ENCODE measurements at places on chromosomes 7 and 10.

GRCh38 chr10:11473128-11473760, 138.2 kb downstream of the USP6NL start:
- DNase-seq = no peak

DNA sequence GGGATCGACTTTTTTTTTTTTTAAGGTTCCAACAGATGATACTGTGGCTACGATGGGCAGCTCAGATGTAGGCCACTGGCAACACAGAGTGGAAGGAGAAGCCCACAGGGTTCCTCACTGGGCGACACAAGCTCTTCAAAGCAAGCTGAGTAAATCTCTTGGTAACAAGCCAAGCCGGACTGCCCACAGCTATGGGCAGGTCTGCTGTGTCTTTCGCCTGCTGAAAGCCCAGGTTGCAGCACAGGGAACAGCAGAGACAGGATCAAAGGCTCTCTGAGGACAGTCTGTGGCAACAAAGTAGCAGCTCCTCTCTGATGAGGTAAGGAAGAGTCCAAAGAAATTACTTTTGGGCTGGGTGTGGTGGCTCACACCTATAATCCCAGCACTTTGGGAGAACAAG, 83.6 kb downstream of the KCNMA1 start:
- DNase-seq = no peak

DNA sequence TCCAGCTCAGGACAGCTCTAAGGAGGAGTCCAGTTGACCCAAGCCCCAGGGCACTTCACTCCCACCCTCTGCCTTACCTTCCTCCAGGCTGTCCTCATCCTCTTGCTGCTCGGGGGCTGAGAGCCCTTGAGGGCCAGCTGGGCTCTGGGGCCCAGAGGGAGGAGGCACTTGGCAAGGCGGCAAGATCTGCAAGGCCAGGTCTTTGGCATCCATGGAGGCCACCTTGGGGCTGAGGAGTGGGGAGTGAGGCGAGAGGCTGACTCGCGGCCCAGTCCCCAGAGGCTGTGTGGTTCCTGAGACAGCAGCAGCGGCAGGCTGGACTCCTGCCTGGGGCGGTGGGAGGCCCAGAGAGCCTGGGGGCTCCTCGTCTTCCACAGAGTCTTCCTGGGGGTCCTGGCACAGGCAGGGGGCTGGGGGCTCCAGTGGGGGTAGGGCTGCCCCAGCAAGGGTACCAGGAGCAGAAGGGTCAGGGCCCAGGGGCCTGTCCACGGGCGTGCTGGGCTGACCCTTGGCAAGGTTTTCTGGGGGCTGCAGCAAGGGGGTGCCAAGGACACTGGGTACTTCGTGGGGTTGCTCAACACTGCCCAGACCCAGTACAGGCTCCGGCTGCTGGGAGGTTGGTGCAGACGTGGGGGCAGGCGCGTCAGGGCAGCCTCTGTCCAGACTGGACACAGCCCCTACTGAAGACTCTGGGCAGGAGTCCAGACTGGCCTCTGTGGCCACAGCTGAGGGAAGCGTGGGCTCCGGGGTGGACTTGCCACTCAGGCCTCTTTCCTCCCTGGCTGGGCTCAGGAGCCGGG, 6.5 kb downstream of the NACAD start:
- DNase-seq = no peak

- no peak for DNase-seq
Measured at GRCh38 chr7:158805414-158805813, 23.9 kb downstream of the ESYT2 start.

GRCh38 chr7:157893535-157894044, 556.8 kb downstream of the DNAJB6 start:
- DNase-seq = no peak

DNA sequence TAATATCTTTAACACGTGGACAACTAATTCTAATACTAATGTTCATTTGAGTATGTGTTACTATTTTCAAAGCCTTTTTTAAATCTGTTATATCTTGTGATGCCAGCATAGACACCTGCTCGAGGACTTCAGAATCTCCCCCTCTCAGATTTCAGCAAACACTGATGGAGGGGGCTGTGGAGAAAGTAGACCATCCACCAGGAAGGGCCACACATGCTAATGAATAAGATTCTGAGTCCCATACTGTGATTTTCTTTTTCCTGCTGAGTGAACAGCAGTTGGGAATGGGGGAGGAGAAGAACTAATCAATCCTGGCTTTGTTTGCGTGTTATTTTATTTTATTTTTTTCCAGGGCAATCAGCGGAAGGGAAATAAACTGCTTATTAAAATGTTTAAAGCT, 157.9 kb upstream of the CSTF2T start:
- DNase-seq = no peak

- DNase-seq = no peak
Measured at GRCh38 chr7:54888734-54889082, 129.7 kb upstream of the SEC61G start.

DNA sequence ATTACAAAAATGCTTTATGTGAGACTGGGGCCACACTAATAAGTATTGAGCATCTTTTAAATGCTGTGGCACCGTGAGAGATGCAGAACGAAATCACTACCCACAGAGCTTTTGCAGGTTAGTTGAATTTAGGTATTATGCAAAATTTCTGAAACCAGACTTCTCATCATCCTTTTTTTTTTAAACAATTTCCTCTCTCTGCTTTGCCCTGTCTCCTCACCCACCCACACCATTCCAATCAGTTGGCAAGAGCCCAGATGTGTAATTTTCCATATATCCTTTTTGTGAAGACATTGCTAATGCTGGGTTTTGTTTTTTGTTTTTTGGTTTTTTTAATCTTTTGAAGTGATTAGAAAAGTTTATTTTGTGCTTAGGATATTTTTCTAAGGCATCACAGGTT, 1.1 kb downstream of the YAE1 start:
- no peak for DNase-seq

DNA sequence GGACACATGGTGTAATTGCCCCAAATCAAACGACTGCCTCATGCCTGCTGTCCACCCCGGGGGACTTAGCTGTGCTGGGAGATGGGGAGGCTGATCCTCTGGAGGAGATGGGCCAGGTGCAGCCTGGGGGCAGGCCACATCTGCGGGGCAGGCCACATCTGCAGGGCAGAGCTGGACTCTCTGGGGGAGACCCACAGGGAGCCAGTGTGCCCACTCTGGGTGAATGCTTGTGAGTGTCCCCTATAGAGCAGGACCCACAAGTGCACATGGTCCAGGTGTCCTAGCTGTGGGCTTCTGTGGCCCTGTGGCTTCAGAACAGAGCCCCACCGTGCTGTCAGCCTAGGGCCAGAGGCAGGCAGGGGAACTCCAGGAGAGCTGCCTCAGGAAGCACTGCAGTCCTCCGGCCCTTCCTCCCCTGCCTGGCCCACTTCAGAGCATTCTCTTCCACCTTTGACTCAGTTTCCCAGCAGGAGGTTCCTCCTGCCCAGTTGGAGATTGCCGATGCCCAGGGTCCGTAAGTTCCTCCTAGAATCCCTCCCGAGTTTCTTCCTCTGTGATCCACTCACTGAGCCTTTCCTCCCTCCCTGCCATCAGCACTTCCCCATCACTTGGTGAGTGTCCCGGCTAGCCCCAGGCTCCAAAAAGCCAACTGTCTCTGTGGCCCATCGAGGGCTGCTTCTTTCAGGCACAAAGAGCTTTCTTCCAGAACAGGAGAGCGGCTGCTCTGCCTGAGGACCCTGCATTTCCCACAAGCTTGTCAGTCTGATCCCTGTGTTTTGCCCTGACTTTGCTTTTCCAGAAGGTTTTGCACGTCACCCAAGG, 50.3 kb downstream of the ADCYAP1R1 start:
- no peak for DNase-seq

- no peak for DNase-seq
Measured at GRCh38 chr10:120610791-120611190, 153.8 kb downstream of the PLPP4 start.

- no peak for DNase-seq
Measured at GRCh38 chr10:89202033-89202425, 5.1 kb downstream of the CH25H start.

DNA sequence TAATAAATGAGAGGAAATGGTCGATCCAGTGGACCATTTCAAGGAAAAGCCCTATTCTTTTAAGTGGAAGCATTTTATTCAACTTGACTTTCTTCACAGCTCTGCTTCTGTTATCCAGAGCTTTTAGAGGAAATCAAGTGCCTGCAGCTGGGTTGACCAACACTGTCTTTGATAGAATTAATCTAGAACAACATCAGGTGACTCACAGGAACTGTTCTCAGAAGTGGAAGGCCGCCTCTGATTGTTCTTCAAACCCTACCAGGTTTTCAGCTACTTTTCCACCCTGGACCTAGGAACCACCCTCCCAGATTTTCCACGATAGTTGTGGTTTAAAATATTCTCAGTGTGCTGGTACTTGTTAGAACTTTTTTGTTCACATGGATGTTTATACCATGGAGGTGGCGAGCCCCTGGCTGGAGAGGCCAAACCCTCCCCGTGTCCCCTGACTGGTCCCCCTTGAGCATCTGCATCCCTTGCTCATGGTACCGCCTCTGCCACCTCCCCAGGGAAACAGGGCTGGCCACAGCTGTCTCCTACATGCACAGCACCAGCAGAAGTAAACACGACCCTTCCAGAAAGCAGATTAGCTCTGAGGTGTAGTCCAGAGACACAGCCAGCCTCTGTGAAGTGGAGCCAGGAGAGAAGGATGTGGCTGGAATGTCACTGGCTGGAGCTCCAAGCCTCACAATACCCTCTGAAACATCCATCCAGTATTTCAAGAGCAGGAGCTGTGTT, 293.3 kb downstream of the USP6NL start:
- no peak for DNase-seq
